ENCODE measurements at places on chromosomes 5 and 9.

DNA sequence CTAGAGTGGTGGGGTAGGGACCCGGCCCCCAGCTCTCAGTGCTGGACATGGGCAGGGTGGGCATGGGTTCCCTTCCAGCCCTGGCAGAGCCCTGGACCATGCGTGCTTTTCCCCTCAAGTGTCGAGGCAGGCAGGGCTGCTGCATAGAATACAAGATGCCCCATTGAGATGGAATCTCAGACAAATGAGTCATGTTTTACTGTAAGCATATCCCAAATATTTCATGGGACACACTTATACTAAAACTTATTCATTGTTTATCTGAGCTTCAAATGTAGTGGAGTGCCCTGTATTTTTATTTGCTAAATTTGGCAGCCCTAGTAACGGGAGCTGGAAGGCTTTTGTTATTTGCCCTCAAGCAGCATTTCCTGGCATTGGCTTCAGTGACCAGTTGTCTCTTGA is 3.2 kb upstream of the RNU6ATAC start:
- DNase-seq: no peak

- DNase-seq: no peak
Observed at GRCh38 chr5:137360607-137361006, 138.5 kb downstream of the SPOCK1 start.

GRCh38 chr5:78274540-78275197 is 19.8 kb downstream of the AP3B1 start:
- DNase-seq: no peak

GRCh38 chr9:27022920-27023319 is 17.4 kb upstream of the LRRC19 start:
- no peak for DNase-seq

GRCh38 chr5:83703059-83703458 is 17.6 kb downstream of the HAPLN1 start:
- no peak for DNase-seq

- no peak for DNase-seq
Observed at GRCh38 chr9:116494815-116495634, 192.1 kb upstream of the TRIM32 start.

DNA sequence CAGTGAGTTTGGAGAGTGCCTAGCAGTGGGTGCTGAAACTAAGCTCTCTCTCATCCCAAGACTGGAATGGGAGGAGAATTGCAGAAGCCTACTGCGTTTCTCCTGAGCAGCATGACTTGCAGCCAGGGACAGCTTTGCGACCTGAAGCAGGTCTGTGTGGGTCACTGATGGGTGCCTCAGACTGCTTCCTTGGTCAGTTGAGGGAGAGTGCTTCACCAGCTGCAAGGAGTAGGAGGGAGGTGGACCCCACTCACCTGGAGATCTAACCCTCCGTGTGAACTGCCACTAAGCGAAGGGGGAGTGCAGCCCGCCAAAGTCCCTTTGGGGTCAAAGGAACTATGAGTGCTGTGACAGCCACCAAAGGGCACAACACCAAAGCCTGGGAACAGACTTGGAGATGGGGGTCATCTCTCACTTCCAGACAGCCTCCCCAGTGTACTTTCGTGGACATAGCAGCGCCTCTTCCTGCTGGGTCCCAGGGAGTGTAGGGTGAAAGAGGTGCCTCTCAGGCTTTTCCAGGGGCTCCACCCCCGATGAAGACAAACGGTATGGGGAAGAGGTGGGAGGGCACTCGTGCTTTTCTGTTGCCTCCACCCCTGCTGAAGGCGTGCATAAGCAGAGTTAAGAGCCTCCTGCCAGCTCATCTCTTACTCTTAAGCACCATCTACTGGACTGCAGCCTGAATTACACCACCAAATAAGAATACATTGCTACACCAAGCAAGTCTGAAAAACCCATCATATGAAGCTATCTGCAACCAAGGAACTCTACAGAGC is 34.3 kb upstream of the MACIR start:
- peak; percentile 72 for DNase-seq

DNA sequence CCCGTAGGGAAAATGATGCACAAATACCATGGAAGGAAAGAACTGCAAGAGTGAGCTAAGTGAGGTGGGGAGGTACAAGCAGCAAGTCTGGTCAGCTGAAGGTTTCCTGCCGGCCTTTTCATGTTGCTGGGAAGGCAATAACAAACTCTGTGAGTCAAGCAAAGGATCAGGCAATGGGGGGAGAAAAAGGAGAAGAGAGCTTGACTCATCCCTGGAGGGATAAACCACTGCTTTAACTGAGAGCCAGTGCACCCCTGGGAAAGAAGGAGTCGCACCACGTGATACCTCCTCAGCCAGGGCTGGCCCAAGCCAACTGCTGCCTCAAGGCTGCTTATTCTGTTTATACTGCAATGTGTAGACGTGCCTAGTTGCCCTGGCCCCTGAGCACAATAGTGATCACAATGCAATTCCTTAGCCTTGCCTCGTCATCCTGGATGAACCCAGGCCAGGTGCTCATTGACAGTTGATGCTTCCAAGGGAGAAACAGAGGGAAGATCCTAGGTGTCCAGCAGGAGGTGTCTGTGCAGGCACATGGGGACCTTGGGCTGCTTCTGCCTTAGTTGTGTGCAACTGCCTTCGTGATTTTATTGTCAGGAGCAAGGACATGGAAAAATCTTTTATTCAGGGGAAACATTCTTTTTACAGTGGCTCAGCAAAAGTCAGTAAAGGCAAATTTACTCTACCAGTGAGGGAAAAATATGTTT is 203.0 kb upstream of the TUT7 start:
- no peak for DNase-seq

DNA sequence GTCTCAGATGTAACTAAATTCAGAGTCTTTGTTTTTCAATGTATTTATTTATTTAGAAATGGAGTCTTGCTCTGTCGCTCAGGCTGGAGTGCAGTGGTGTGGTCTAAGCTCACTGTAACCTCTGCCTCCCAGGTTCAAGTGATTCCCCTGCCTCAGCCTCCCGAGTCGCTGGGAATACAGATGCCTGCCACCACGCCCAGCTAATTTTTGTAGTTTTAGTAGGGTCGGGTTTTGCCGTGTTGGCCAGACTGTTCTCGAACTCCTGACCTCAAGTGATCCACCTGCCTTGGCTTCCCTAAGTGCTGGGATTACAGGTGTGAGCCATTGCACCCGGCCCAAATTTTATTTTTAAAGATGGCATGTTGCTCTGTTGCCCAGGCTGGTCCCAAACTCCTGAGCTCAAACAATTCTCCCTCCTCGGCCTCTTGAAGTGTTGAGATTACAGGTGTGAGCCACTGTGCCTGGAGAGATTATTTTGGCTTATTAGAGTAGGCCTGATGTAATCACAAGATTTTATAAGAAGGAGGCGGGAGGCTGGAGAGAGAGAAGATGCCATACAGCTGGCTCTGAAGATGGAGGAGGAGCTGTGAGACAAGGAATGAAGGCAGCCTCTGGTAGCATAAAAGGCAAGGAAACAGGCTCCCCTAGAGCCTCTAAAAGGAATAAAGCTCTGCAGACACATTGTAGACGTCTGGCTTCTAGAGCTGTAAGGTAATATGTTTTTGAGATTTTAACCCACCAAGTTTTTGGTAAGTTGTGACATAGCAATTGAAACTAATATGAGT is 12.9 kb upstream of the KLF9 start:
- no peak for DNase-seq

DNA sequence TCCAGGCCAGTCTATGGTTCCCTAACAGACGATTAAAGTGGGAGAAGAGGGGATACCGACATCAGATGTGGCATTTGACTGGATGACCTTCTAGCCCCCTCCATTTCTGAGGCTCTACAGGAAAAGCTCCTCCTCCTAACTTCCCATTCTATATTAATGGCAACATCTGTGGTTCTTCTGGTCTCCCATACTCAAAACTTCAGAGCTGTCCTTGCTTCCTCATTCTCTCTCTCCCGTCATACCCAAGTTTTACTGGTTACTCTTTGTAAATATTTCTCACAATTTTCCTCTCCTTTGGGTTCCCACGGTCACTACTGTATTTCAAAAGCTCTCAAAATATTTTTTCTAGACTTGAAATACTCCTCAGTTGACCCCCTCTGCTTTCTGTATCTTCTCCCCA is 36.0 kb upstream of the IL7R start:
- DNase-seq: no peak

GRCh38 chr5:117102591-117102990 is 528.0 kb upstream of the SEMA6A start:
- DNase-seq: no peak

DNA sequence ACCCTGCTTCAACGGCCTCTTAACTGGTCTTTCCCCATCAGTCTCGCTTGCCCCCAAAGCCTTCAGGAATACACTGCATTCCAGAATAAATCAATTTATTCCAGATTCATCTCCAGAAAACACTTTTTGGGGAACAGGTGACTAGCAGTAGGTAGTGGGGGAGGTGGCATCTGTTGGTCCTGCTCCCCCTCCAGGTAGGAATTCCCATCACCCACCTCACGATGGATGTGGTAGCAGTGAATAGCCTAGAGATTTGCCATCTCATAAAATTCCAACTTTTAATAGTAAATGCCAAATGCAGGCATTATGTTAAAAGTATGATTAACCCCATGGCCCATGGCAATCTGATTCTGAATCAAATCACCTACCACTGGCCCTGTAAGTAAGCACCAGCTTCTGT is 142.7 kb downstream of the MED27 start:
- DNase-seq: no peak

GRCh38 chr9:84187090-84187489 is 153.5 kb downstream of the SLC28A3 start:
- DNase-seq: no peak

DNA sequence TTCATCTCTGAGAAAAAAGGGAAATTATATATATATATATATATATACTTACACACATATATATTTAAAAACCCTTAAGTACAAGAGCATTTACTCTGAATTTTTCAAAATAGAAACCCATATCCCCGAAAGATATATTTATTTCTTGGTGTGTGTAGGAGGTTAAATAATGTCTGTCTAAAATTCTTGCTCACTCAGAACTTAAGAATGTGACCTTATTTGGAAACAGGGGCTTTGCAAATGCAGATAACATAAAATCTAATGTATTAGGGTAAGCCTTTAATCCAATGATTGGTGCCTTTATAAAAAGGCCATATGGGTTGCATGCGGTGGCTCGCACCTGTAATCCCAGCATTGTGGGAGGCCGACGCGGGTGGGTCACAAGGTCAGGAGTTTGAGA is 517.3 kb upstream of the TLE4 start:
- DNase-seq: no peak

GRCh38 chr9:134595014-134595413 is 46.6 kb upstream of the COL5A1 start:
- DNase-seq: no peak

DNA sequence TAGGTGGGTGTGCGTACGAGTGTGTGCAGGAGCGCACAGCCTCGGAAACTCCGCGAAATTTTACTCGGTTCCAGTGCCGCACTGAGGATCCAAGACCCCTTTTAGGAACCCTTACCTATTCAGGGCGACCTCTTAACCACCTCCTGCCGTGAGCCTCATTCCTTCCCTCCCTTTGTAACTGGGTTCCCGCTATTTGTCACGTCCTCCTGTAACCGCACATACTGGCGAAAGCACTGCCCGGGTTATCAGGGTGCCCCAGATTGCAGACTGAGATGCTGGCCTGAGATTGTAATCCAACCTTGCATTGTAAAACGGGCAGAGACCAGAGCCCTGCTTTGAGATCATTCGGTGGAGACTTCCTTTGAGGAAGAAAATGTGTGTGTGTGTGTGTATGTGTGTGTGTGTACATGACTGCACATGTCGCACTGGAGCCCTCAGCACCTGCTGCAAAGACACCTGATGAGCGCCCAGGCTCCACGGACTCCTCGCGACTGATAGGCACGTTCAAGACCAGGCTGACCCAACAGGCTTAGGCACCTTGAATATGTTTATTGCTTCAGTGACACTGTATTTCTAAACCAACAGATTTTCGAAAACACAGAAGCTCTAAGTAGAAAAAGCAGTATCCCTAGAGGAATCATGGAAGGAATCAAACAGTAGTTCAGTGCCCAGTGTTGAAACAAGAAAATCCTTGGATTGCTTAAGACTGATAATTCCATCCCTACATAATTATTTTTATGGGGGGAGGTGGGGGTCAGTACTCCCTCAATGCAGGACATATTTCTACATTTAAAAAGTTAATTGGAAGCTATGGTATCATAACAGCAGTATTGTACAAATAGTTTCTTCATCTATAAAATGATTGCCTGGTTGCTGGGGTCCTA is 86.5 kb upstream of the TNFAIP8 start:
- peak; percentile 60 for DNase-seq

DNA sequence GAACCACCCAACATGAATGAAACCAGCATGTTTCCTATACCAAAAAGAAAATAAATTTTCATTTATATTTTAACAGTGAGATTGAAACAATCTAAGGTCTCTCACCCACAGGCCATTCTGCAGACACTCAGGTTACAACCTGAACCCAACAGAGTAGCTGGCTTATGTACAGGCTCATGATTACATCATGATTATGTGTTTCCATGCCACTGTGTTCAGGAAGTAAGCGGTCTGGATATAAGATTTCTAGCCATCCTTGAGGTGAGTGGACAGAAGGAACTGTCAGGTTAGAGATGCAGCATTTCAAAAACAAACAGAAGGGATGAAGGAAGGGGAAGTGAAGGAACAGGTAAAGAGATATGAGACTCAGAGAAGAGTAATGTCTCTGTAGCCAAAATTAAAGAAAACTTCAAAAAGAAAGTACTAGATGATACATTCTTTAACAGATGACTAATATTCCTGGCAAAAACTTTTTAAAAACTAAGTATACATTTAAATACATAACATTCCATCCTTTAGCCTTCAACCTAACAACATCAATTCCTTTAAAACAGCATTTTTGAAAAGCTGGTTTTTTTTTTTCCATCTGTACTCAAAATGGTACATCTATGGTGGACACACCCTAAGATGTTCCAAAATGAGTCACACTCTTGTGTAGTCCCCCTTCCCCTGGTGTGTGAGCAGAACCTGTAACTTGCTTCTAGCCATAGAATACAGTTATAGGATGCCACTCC is 119.8 kb downstream of the LPAR1 start:
- no peak for DNase-seq

GRCh38 chr9:110047232-110047954 is 160.6 kb downstream of the C9orf152 start:
- DNase-seq: no peak

GRCh38 chr5:16885635-16886365 is 50.3 kb downstream of the MYO10 start:
- DNase-seq: no peak

- no peak for DNase-seq
Observed at GRCh38 chr5:132256783-132257130, 739 bp upstream of the PDLIM4 start.

DNA sequence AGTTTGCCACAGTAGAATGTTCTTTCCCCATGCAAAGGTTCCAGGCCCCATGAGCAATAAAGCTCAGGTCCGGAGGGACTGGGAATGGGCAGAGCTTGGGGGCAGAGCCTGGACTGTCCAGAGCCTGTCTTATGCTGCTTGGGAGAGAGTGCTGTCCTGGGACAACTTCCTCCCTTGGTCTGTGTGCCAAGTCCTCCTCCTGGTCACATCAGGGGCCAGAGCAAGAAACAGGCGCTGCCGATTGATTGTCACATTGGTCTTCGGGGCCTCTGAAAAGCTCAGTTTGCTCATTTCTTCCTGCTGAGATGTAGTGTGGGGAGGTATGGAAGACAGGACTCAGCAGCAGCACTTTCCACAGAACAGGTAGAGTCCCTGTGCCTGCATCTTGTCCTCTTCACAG is 54.0 kb upstream of the FCN1 start:
- no peak for DNase-seq

Measured in NCI-H748 treated with DMSO at 0.1 percent for 48 hours (cell line).